IMR-90 (cell line): ENCODE measurements at places on chromosomes 4 and X. TPM values are rescaled to one million over a fixed set of nuclear protein-coding genes. Genes with fewer than 3 reads are reported as not detected.

The ADH5 gene
- 178 and 246 TPM in 2 replicates for total RNA-seq

The FGFBP2 gene
- not detected in 2 replicates for total RNA-seq

The SSX1 gene
- not detected in 2 replicates for total RNA-seq

The ERAS gene
- total RNA-seq = not detected in 2 replicates

The GUCY1A1 gene
- total RNA-seq = 0.28 and 0.54 TPM in 2 replicates

The DCAF4L1 gene
- total RNA-seq = under 0.01 and 0.18 TPM in 2 replicates

The CSN3 gene
- total RNA-seq = not detected in 2 replicates

The HAND2 gene
- total RNA-seq = 0.36 and 0.56 TPM in 2 replicates

The HADH gene
- 6.7 and 6.8 TPM in 2 replicates for total RNA-seq

The TCP11X2 gene
- not detected in 2 replicates for total RNA-seq

The UNC5C gene
- total RNA-seq = under 0.01 TPM in 1 of 2 replicates, not detected in the other

The TMEM150C gene
- under 0.01 and 0.36 TPM in 2 replicates for total RNA-seq

The CDS1 gene
- total RNA-seq = under 0.01 TPM in 1 of 2 replicates, not detected in the other

The ARMCX4 gene
- 2.3 and 3.1 TPM in 2 replicates for total RNA-seq

The REST gene
- total RNA-seq = 60.5 and 66.9 TPM in 2 replicates

The VCX3B gene
- not detected in 2 replicates for total RNA-seq

The SPP1 gene
- total RNA-seq = 0.18 and 0.28 TPM in 2 replicates

The ARSJ gene
- total RNA-seq = 126 and 143 TPM in 2 replicates

The COX7B gene
- total RNA-seq = 330 and 336 TPM in 2 replicates

The P2RY4 gene
- not detected in 2 replicates for total RNA-seq

The TREX2 gene
- total RNA-seq = 0.36 and 0.56 TPM in 2 replicates

The NDUFC1 gene
- 25.1 and 33.9 TPM in 2 replicates for total RNA-seq

The ARMCX1 gene
- total RNA-seq = 22.9 and 31.1 TPM in 2 replicates

The PSAPL1 gene
- not detected in 2 replicates for total RNA-seq

The CNGA1 gene
- not detected in 2 replicates for total RNA-seq

The TRIM61 gene
- total RNA-seq = 4.2 and 4.7 TPM in 2 replicates

The DDX53 gene
- not detected in 2 replicates for total RNA-seq

The TSPYL2 gene
- 19.2 and 20.6 TPM in 2 replicates for total RNA-seq

The TRIML2 gene
- 0.18 and 0.28 TPM in 2 replicates for total RNA-seq

The SPON2 gene
- total RNA-seq = 21.1 and 21.7 TPM in 2 replicates

The CCDC158 gene
- total RNA-seq = not detected in 2 replicates

The ENPP6 gene
- total RNA-seq = not detected in 2 replicates

The ZFP42 gene
- total RNA-seq = not detected in 2 replicates

The NXF2B gene
- total RNA-seq = not detected in 2 replicates

The ALPK1 gene
- total RNA-seq = 7.9 and 8.6 TPM in 2 replicates

The PLAC1 gene
- total RNA-seq = 0.28 and 0.36 TPM in 2 replicates

The TLR2 gene
- total RNA-seq = under 0.01 TPM in 2 replicates

The DMP1 gene
- not detected in 2 replicates for total RNA-seq

The HMGB2 gene
- total RNA-seq = 49.3 and 112 TPM in 2 replicates

The C4orf50 gene
- not detected in 2 replicates for total RNA-seq

The CHRDL1 gene
- 0.28 and 0.36 TPM in 2 replicates for total RNA-seq

The TBC1D8B gene
- total RNA-seq = 10.4 and 14.4 TPM in 2 replicates

The CXorf38 gene
- 9.9 and 10.0 TPM in 2 replicates for total RNA-seq

The MAGEA10 gene
- total RNA-seq = not detected in 2 replicates

The JCHAIN gene
- total RNA-seq = 0.72 and 0.83 TPM in 2 replicates

The XPNPEP2 gene
- under 0.01 TPM in 1 of 2 replicates, not detected in the other for total RNA-seq

The CT47B1 gene
- not detected in 2 replicates for total RNA-seq

The F11 gene
- total RNA-seq = not detected in 2 replicates

The PARM1 gene
- under 0.01 and 0.18 TPM in 2 replicates for total RNA-seq

The F8A3 gene
- under 0.01 and 0.18 TPM in 2 replicates for total RNA-seq

The CDKL2 gene
- under 0.01 and 0.18 TPM in 2 replicates for total RNA-seq

The TASL gene
- total RNA-seq = not detected in 2 replicates

The VEGFC gene
- total RNA-seq = 22.9 and 26.9 TPM in 2 replicates

The NAP1L2 gene
- under 0.01 TPM in 1 of 2 replicates, not detected in the other for total RNA-seq

The RADX gene
- total RNA-seq = 1.6 and 2.2 TPM in 2 replicates

The USP17L22 gene
- total RNA-seq = not detected in 2 replicates

The IRF2 gene
- total RNA-seq = 20.3 and 21.9 TPM in 2 replicates
